ENCODE measurements at places on chromosomes 11 and 22.

DNA sequence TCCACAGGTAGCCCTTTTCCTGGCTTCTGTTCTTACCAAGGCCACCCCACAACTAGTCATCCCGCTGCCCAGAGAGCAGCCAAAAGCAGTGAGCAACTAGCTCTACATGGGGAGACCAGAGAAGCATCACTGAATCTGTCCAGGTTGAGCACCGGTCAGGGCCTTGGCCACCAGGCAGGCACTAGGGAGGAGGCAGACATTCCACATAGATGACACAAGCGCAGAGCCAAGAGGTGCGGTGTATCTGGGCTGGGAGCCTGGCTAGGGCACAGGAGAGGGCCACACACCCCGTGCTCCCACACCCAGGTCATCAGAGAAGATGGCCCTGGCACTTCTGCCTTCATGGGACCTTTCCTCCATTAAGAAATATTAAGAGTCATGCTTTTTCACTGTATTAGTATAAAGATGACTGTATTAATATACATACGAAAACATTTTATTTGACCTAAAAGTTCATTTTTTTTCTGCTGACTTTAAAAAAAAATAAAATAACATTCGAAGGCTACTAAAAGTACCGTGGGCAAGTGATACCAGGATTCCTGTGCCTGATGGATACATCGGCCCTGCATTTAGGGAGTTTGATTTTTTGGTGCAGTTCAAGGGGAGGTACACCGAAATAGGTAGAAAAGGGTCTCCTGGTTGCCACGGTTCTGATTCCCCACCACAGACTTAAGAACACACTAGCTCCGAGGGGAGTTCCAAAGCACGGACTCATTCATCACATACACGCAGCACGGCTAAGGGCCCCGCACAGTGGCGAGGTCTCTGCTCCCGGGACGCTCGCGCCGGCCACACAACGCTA lies 1.2 kb downstream of the DGCR2 start:
- DNase-seq, result no peak

- DNase-seq, result no peak
Measured at GRCh38 chr11:118380571-118380970, 20.8 kb upstream of the ATP5MG start.

DNA sequence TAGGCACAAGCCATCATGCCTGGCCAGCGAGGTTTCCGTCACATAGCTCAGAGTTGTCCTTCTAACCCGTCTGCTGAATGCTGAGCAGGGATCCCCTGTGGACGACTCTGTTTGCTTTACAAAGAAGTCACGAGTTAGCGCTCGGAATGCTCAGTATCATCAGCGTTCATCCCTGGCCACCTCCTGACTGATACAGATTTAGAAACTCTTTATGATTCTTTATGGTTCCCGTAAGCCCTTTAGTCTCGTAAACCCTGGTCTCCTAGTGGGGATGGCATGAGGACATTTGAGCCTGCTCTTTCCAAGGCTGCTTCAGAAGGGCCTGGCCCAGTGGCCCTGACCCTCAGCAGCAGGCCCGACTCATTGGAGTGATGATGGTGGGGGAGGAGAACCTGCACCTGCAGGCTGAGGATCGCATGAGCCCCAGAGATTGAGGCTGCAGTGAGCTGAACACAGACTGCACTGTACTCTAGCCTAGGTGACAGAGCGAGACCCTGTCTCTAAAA lies 9.6 kb downstream of the PEX26 start:
- DNase-seq, result no peak

DNA sequence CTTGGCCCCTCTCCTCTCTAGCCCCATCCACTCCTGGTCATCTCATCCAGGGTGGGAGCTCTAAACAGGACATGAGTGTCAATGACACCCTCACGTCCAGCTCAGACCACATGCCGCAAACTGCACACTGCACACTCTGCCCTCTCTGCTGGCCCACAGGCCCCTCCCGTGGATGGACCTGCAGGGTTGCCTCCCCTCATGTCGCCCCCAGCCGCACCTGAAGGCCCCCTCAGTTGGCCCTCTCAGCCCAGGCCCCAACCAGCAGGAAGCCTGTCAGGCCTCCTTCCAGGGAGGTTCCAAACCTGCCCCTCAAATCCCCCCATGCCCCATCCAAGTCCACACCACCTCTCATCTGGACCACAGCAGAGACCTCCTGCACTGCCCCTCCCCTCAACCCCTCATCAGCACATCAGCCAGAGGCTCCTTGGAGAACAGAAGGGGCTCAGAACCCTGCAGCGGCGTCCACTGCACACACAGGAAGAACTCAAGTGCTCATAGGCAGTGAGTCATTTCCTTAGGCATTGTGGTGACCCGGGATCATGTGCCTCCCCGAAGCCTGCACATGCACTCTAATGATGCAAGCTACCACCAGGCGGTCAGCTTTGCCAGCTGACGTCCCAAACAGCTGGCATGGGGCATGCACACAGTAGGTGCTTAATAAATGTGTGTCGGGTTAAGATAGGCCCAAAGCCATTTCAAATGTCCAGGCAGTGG lies 12.9 kb upstream of the CDKN1C start:
- peak; percentile 70 for DNase-seq

DNA sequence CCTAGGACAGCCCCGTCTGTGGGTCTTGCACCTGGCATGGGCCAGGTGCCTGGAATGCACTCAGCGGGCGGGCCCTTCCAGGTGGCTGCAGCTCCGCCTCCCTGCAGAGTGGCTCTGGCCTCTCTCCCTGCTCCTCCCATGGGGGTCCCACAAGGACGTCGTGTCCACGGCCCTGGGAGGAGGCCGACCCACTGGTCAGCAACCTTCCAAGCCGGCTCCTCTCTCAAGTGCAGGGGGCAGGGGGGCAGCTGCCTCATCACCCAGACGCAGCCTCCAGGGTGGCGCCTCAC lies 41.9 kb downstream of the CERK start:
- no peak for DNase-seq

DNA sequence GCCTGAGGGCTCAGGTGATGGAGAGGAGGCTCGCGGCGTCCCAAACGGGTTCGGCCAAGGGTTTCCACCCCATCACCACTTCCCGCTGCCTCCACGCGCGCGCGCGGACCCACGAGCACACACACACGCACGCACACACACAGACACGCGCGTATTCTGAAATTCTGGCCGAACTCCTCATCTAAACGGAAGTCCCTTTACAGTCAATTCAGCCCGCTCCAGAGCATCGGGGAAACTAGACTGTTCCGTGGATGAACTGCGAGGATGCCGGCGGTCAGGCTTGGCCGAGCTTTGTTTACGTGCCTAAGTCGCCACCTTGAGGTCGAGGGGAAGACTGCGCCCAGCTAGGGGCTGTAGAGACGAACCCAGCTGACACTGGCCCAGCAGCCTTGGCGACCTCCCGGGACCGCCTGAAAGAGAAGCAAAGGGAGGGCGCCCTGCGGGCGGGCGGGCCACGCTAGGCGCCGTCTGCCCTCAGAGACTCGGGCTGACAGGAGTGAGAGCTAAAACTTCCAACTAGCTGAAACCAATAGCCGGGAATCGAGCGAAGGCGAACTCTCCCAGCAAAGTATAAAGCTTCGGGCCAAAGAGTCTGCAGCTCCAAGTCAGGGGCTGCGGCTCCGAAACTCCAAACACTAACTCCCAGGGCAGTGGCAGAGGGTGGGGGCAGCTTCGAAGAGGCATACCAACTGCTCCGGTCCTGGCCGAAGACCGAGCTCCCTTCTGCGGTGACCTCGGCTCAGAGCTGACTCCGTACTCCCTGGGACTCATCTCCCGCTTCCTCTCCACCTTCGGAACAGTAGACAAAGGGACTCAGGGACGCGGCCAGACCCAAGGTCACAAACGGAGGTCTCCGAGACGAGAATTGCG lies 124.7 kb upstream of the C11orf58 start:
- DNase-seq, result peak; percentile 48

DNA sequence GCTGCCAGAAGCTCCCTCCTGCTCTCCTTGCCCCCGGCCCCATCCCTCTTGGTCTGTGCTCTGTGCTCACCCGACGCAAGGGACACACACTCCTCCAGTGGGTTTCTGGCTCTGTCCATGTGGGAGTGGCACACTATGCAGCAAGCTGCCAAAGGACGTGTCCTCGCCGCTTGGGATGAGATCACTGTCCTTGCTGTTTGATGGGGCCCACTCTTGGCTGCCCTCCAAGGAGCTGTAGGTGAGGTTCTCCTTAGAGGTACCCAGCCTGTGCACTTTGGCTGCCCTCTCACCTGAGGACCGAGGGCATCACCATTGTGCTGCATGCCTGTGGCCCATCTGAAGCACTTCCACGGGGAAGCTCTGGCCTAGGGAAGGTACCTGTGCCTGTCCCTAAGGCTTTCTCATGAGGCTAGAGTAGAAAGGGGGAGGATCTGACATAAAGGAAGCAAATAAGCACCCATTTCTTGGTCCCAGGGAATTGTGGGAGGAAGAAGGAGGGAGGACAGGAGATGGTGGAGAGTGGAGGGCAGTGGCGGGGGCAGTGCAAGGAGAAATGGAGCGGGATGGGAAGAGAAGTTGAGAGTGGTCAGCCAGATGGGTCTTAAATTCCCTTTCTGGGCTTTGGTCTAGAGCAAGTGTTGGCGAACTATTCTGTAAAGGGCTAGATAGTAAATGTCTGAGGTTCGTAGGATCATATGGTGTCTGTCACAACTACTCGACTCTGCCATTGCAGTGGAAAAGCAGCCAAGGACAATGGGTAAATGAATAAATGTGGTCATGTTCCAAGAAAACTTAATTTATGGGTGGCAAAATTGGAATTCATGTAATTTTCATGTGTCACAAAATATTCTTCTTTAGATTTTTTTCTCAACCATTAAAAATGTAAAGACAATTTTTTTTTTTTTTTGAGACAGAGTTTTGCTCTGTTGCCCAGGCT lies 47.0 kb upstream of the AMPD3 start:
- no peak for DNase-seq

- DNase-seq, result no peak
Measured at GRCh38 chr11:34267417-34267816, 90.4 kb downstream of the ABTB2 start.

- DNase-seq, result no peak
Measured at GRCh38 chr11:75627906-75628668, 40.8 kb downstream of the MAP6 start.

DNA sequence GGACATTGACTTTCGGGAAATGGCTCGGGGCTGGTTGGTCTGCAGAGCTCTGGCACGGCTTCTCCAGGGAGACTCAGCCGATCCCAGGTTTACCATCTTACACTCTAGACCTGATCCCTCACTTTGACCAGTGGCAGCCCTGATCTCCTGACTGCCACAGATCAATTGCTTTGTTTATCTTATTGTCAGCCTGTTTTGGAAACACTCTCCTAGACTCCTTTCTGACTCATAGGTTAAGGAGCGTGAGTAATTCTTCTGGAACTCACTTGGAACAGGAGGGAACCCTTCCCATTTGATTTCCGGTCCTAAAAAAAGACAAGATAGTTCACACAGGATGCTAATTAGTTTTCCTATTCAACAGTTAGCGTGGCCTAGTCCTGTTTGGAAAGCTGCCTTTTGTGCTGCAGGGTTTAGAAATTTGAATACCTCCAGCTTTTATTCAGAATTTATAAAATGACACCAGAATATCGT lies 16.0 kb upstream of the BMAL1 start:
- DNase-seq, result no peak

DNA sequence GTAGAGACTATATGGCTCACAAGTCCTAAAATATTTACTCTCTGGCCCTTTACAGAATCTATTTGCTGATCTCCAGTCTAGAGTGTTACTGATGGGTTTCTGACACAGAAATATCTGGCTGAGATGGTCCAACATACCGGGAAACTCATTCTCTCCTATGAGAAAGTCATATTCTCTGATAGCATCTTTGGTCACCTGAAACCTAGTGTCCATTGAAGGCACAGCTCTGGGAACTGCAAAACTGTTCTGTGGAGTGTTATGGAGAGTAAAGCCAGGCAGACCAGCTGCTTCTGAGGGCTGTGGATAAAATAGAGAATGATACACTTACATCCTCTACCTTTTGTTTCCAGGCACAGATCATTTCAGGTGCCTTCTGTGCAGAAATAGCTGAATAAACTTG lies 2.5 kb upstream of the C11orf24 start:
- DNase-seq, result no peak

- DNase-seq, result no peak
Measured at GRCh38 chr11:36360826-36361415, 64.8 kb downstream of the PRR5L start.

DNA sequence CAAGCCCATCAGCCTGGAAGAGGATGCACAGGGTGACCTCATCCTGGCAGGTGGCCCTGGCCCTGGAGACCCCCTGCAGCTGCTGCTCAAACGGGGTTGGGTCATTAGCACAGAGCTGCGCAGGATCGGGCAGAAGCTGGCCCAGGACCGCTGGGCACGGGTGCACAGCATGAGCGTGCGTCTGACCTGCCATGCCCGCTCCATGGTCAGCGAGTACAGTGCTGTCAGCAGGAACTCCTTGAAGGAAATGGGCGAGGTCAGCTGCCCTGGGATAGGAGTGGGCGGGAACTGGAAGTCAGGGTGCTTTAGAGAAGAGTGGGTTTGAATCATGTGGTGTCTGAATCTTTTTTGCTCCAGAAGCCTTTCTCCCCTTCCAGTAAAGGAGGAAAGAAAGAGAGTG lies 61.1 kb downstream of the INSC start:
- DNase-seq, result no peak

DNA sequence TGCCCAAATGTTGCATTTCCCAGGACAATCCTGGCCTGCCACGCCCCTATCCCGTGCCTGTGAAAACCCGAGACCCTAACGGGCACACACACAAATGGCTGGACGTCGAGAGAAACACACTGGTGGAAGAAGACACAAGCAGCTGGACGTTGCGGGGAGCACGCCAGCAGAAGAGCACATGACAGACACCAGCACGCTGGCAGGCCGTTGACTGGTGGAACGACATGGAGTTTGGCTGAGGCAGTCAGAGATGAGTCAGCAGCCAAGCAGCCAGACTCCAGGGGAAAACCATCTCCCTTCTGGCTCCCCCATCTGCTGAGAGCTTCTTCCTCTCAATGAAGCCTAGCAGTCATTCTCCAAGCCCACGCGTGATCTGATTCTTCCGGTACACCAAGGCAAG lies 606.7 kb upstream of the LRRC4C start:
- DNase-seq, result no peak

- DNase-seq, result peak; percentile 7
Measured at GRCh38 chr11:64489831-64490441, 101.1 kb upstream of the SLC22A12 start.

DNA sequence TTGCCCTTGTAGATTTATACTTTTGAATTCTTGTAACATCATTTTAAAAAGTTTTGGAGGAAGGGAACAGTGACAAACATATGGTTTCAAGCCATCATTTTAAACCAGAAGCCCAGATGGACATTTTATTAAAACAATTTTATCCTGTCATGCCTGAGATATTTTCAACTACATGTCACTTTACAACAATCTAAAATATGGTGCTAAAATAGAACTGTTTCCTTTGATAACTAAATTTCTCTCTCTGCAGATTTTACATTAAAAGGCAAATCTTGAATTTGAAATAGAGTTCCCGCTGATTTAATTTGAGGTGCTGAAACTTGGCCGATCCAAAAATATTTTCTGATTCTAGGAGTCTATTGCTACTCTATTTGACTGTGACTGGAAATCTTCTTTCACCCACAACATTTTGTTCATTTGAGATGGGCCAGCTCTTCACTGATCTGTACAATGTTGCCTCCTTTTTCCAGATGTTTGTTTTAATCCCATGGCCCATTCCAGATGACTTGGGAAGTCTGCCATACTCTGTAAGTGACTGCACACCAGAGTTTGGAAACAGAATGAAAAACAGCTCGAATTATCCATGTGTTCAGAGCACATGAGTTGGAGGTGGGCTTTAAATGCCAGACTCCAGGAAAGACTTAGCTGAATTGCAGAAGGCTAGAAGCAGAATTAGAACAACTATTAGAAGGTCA lies 402.5 kb downstream of the TMEM135 start:
- no peak for DNase-seq

Measured in CD4-positive, alpha-beta T cell treated with Interleukin-2 at 100 ng/mL for 4 hours (primary cell).